ENCODE measurements at places on chromosomes 3 and 15.

DNA sequence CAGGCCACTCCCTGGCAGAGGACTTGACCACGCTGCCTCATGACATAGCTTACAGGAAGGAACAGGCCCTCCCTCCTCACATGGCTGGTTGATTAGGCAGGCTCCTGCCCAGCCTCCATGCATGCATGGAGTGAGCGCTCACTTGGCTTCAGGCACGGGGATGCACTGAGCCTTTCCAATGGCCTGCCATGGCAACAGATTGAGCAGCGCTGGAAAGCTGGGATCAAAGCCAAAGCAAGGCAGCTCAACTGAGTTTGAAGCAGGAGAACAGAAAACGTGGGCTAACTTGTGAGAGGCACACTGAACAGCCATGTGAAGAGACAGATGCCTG lies 5.9 kb upstream of the GRAMD2A start:
- no peak for DNase-seq

- DNase-seq = no peak
Observed at GRCh38 chr3:76387000-76387399, 601.7 kb upstream of the ZNF717 start.

GRCh38 chr15:65783872-65784271 lies 8.2 kb downstream of the DENND4A start:
- no peak for DNase-seq

DNA sequence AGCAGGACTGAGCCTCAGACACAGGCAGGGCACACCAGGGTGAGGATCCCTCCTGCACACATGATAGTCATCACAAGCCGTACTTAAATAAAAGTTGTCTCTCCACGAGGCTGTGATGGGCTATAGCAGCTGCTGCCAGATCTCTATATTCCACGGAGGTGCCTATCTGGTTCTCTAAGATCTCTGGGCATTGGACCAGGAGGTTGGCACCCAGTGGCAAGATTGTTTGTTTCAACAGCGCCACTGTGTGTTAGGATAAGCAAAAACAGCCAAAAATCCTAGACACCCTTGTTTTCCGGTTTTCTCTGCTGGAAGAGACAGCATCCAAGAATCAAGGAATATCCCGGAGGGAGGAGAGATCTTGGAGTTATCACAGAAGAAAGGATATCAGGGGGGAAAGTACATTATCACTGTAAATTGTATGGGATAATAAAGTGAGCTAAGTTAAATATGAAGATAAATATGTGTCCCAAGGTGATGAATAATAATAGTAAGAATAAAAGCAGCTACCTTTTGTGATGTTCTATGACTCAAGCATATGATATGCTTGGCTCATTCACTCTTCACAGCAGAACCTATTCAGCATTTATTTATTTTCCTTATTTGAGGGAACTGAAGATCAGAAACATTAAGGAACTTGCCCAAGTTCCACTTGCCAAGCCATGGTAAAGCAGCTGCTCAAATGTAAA lies 90.6 kb upstream of the AKAP13 start:
- no peak for DNase-seq

DNA sequence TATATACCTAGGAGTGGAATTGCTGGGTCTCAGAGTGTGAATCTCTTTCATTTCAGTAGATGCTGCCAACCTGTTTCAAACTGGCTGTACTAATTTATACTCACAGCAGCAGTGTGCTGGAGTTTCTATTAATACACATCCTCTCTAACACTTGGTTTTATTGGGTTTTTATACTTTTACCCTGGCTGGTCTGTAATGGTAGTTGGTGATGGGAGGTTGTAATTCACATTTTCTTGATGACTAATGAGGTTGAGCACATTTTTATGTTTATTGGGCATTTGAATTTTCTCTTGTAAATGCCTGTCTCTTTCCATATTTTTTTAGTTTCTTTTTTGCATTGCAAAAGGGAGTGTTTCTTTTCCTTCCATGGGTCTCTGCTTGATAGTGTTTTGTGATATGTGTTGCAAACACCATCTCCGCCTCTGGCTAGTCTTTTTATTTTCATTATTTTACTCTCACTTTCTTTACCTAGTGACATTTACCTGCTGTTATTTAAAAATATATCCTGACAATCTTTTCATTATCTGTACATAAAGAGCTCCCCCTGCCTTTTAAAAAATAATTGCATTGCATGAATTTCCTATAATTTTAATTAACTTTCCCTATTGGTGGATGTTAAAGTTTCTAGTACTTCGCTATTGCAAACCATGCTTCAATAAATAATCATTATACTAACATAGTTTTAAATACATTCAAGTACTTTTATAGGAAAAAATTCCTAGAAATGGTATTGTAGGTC lies 49.0 kb upstream of the GCNT3 start:
- DNase-seq = no peak

GRCh38 chr3:132245552-132246142 lies 71.6 kb upstream of the ACP3 start:
- no peak for DNase-seq

DNA sequence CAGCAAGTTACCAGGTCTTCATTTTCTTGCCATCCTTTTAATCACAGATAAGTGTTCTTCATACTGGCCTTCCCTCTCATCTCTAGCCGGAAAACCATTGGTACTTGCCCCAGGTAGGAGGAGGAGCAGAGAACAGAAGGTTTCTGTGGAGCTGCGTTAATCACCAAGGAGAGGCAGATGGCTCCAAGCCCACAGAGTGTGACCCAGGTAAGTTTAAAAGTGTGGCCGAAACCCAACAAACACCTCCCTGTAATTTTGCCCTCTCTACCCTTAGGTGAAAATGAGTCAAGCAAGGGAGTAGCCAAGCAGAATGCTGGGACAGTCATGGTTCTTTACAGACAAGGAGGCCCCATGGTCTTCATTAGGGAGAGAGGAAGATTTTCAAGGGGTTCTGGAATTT lies 37.3 kb downstream of the NFKBIZ start:
- no peak for DNase-seq

- no peak for DNase-seq
Observed at GRCh38 chr15:38377636-38378035, 76.3 kb upstream of the FAM98B start.

GRCh38 chr3:15116032-15116669 lies 17.2 kb upstream of the RBSN start:
- DNase-seq = no peak

DNA sequence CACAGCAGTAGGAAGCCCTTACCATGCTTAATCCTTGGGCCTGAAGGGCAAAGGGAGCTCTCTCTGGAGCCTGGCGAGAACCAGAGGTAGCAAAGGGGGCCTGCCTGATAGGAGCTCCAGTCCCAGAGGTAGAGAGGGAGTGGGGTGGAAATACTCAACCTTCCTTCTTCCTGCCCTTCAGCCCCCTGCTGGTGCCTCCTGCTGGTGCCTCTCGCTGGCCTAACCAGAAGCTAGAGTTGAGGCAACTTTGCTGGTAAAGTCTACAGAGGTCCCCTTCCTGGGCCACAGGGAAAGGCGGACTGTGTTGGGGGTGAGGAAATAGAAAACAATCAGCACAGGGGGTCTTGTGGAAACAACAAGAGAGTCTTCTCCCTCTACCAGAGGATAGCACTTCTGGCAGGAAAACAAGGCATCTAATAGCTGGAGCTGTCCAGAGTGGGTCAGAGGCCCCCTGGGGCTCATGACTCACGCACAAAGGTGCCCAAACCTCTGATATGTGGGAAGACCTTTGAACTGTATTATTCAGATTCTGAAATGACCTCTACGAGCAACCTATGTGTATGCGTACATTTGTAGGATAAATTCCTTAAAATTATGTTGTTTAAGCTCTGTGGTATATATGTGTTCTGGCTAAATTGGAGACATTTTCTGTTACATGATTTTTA lies 133.9 kb downstream of the LRRC28 start:
- no peak for DNase-seq

- no peak for DNase-seq
Observed at GRCh38 chr3:102259663-102260062, 175.2 kb upstream of the ZPLD1 start.

GRCh38 chr3:53420831-53421230 lies 73.5 kb upstream of the DCP1A start:
- DNase-seq = no peak

DNA sequence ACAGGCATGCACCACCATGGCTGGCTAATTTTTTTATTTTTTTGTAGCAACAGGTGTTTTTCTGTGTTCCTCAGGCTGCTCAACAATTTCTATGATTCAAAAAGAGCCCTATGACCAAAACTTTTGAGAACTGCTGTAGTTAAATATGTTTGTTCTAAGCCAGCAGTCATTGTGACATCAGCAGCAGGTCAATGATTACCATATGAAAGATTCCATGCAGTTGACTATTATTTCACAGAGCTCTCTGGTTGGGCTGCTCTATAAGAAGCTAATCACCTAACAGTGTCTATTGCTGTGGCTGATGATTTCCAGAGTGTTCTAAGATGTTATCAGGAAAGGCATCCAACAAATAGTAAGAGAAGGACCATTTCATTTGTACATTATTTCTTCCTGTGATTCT lies at the start of gene CCDC54:
TSS of gene CCDC54 (plus strand) at position 289 of the 400 bp plus-strand sequence. CDS start 149 bp downstream, outside the sequence.
- no peak for DNase-seq

GRCh38 chr3:135175728-135176277 lies 380.7 kb downstream of the EPHB1 start:
- DNase-seq = no peak

GRCh38 chr15:101615986-101616848 lies 36.0 kb downstream of the TM2D3 start:
- no peak for DNase-seq

- no peak for DNase-seq
Observed at GRCh38 chr15:62957130-62957529, 85.4 kb upstream of the TPM1 start.

GRCh38 chr15:59622289-59622688 lies 10.7 kb downstream of the GCNT3 start:
- peak; percentile 38 for DNase-seq

DNA sequence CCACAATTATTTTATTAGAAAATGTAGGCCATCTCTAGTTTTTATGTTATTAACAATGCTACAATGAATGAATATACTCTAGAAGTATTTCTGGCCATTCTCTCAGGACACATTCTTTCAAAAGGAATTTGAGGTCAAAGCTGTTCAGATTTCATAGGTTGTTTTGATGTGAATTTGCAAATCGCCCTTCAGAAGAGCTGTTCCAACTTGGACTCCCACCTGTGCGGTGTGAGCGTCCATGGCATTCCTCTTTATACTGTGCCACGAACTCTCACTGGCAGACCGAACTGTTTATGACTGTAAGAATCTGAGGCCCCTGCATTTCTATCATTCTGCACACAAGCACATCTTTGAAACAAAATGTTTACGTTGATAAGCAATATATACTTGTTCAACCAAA lies 18.6 kb upstream of the SLC24A5 start:
- no peak for DNase-seq

DNA sequence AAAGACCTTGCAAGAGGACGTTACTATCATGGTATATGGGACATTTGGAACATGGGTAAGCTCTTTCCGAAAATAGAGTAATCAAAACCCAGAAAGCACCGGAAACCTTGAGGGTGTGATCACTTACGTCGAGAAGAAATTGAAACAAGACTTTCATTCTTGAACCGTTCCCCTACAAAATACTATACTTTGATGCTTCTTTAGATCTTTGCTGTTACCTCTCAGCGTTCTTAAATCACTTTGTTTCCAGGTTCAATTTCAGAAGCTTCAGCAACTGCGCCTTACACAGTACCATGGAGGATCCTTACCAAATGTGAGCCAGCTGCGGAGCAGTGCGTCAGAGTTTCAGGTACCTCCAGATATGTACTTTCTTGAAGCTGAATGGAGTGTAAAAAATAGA lies 10.1 kb downstream of the CRTC3 start:
- DNase-seq = no peak

- DNase-seq = no peak
Observed at GRCh38 chr15:76905855-76906254, 715 bp upstream of the SCAPER start.

DNA sequence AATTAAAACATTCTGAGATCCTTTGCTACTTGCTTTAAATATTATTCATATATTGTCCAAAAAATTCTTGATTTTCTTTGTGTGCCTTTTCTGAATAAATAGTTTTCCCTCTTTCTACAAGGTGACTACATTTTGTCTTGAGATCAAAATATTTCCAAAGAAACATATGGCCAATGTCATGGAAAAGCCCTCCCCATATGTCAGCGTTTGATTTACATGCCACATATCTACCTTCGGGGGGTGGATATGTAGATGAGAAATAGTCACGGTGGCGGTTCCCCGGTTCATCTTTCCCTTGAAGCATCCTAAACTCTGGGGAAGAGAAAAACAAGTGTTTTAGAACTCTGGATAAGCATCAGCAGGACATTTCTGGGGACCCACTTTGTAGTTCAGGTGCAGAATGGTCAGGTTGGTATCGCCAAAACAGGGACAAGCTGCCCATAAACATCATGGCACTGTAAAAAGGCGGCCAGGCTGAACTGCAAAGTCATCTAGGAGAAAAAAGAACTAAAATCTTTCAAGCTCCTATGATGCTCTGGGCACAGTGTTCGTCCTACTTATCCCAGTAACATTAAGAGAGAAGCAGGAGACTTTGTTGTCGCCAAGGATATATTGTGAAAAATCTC lies 91.5 kb downstream of the MEX3B start:
- no peak for DNase-seq

DNA sequence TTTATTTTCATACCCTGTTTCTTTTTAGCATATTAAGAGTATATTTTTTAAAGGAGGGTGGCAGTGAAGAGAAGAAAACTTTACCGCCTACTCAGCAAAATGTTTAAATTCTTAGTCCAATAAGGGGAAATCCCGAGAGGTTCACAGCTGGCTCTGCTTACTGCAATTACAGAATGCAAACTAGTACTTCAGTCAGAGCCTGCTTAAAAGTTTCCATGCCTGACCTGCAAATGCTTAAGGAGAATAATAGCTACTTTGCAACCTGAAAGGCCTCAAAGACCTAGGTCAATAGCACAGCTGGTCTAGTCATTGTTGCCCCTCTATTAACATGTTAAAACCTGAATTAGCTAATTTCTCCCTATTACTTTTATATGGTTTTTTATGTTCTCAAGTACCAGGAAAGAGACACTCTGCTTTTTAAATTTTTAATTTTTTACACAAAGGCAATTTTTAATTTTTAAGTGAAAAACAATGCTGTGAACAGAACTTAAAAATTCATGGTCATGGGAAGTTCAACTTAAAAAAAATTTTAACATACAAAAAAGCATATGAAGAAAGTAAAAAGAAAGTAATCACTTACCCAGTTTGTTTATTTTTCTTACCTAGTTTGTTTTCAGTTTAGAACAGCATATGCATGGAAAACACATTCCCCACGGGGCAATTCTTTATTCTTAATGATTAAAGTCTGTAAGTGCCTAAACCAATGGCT lies 79.2 kb downstream of the P3H2 start:
- DNase-seq = no peak
